Epithelial cell of umbilical artery (primary cell): ENCODE measurements at places on chromosomes 1 and 21. TPM values are rescaled to one million over a fixed set of nuclear protein-coding genes. Genes with fewer than 3 reads are reported as not detected.

FNBP1L gene
- total RNA-seq, result 41.6 and 47.1 TPM in 2 replicates

LHX8 gene
- total RNA-seq, result not detected in 2 replicates

TNFSF4 gene
- 16.9 and 36.0 TPM in 2 replicates for total RNA-seq

LRRC38 gene
- total RNA-seq, result not detected in 2 replicates

FMN2 gene
- not detected in 2 replicates for total RNA-seq

LCE2C gene
- not detected in 2 replicates for total RNA-seq

TFAP2E gene
- total RNA-seq, result under 0.01 TPM in 1 of 2 replicates, not detected in the other

CR2 gene
- total RNA-seq, result not detected in 2 replicates

SPAG17 gene
- total RNA-seq, result not detected in 2 replicates

PGBD5 gene
- under 0.01 TPM in 1 of 2 replicates, not detected in the other for total RNA-seq
